ENCODE measurements at places on chromosomes 11 and 22. TPM values are rescaled to one million over a fixed set of nuclear protein-coding genes. Genes with fewer than 3 reads are reported as not detected.
A peak's percentile ranks its signal among the peaks of the same experiment; 100 is the strongest.

The OR2AT4 gene
- total RNA-seq, result not detected

The MUC2 gene
- total RNA-seq, result not detected

The SLC37A2 gene
- 0.16 TPM for total RNA-seq

The CLDN5 gene
- not detected for total RNA-seq

The TRMU gene
- total RNA-seq, result 51.0 TPM

The HEPACAM gene
- total RNA-seq, result not detected

- DNase-seq, result no peak
These were observed 2.9 kb downstream of the C1QTNF5 start for GRCh38 chr11:119337581-119338317.

DNA sequence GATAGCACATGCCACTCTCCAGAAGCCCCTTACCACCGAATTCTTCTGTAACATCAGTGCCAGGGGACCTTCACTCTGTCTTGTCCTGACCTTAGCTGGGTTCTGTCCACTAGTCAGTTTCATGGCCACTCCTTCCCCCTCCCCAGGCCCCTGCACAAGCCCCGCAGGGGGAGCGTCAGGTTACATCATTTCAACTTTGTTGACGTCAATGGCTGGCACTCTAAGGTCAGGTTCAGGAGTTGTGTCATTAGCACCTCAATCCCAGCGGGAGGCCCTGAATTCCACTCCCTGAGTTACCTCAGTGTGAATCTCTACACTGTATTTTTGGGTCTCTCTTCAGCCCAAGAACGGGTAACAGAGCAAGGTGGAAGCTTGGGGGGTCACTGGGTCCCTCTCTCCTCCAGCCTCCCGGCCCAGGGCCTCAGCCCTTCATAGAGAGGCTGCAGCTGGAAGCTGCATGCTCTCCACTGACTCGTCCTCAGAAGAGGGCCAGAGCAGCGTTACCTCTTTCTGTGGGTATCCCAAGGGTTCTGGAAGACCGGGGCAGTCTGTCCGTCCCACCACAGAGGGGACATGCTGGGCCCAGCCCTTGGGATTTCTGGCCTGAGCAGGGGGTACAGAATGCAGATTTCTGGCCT is 10.3 kb downstream of the USH1C start:
- DNase-seq, result no peak

- DNase-seq, result no peak
These were observed 7.5 kb downstream of the GLB1L3 start for GRCh38 chr11:134283461-134284230.

GRCh38 chr11:14582793-14583192 is 60.8 kb upstream of the PDE3B start:
- DNase-seq, result no peak

DNA sequence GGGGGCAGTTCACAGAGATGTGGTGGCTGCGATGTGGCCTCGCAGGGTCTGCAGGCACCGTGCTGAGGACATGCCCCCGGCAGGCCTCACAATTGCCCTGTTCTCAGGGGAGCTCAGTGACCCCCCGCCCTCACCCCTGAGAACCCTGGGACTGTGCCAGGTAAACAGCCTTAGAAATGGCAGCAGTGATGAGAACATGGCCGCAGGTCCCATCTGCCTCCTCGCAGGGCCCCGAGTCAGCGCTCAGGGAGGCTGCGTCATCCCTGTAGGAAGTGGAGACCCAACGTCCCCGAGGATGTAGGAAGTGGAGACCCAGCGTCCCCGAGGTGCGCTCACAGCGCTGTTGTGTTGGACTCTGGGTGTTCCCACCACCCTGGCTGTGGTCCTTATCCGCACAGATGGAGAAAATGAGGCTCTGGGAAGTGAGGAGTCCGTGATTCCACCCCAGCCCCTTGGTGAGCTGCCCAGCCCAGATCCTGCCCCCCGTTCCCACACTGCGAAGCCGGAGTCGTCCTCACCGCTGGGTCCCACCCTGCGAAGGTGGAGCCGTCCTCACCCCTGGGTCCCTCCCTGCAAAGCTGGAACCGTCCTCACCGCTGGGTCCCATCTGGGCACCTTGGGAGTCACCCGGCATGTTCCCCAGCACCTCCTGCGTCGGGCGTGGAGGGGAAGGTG is 1086.8 kb downstream of the BRD1 start:
- DNase-seq, result no peak

DNA sequence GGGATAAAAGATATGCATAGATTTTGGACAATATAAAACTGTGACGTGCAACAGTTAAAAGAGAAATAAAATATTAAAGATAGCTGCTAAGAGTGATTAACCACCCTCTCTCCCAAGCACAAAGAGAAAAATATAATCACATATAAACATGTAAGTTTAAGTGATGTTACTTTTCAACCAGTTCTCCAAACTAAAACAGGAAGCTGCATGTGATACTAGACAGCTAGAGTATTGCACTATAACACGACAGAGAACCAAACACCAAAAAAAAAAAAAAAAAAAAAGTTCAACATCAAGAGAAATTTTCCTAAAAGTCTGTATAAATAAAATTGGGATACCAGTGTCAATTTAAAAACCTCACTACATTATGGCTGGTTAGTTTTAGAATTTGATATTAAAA is 79.1 kb downstream of the PICALM start:
- DNase-seq, result no peak

- no peak for DNase-seq
These were observed 181.2 kb downstream of the WNT11 start for GRCh38 chr11:76025068-76025467.

DNA sequence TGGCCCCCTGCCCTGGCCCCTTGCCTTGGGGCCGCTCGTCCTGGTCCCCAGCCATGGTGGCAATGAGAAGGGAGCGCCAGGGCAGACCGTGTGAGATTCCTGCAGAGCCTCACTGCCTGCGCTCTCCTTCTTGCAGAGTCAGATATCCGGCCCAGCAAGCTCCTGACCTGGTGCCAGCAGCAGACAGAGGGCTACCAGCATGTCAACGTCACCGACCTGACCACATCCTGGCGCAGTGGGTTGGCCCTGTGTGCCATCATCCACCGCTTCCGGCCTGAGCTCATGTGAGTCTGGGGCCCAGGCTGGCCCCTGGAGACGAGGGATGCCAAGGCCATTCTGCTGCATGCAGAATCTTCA is 114.1 kb downstream of the MICAL2 start:
- DNase-seq, result peak; percentile 76

GRCh38 chr11:125412509-125412908 is 83.6 kb downstream of the FEZ1 start:
- DNase-seq, result no peak

- DNase-seq, result peak; percentile 58
These were observed 13.4 kb downstream of the TNKS1BP1 start for GRCh38 chr11:57311109-57311936.

GRCh38 chr22:38694940-38695339 is 5.8 kb downstream of the JOSD1 start:
- no peak for DNase-seq

DNA sequence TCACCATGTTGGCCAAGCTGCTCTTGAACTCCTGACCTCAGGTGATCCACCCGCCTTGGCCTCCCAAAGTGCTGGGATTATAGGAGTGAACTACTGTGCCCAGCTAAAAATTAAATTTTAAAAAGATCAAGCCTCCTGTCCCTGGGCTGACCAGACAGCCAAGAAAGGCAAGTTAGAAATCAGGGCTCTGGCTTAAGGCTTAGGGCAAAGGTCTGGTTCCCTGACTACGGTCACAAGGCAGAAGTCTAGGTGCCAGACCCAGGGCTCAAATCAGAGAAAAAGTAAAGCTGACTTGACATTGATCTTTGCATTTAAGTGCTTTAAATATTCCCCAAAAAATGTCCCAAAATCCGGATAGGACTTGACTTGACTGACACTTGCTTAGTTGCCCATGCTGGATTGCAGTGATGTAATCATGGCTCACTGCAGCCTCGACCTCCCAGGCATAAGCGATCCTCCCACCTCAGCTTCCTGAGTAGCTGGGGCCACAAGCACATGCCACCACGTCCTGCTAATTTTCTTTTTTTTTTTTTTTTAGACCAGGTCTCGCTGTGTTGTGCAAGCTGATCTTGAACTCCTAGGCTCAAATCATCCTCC is 17.3 kb upstream of the CRKL start:
- DNase-seq, result no peak

GRCh38 chr11:133181066-133181465 is 351.2 kb downstream of the OPCML start:
- DNase-seq, result no peak

GRCh38 chr11:64303109-64304031 is 2.0 kb upstream of the ESRRA start:
- DNase-seq, result peak; percentile 5

- no peak for DNase-seq
These were observed 3.9 kb upstream of the MUC15 start for GRCh38 chr11:26575946-26576345.

- no peak for DNase-seq
These were observed 187.2 kb downstream of the MAML2 start for GRCh38 chr11:96155627-96156378.

DNA sequence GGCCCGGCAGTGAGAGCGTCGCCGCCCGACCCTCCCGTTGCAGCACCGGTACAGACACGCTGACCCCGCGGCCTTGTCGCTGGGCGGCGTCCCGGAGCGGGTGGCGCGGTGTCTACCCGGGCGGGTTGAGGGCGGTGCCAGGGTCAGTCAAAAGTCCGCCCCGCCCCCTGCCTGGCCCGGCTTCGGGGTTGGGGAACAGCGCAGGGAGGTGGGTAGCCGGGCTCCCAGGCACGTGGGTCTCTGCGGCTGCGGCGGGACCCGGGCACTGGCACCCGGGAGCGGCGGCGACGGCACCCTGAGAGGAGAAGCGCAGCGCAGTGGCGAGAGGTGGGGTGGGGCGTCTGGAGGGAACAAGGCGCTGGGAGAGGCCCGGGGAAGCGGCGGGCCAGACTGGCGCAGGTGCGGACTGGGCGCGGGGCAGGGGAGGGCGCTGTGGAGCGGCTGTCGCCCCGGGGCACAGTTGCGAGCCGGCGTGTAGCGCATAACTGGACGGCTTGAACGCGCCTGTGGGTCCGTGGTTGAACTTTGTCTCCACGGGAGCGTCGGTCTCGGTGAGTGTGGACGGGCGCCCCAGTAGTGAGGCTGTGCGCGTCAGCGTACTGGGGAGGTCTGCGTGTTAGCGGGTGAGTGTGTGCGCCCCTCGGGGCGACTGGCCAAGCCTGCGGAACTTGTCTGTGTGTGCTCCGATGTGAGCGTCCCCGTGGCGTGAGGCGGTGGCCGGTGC is at the start of gene P2RY2:
Gene P2RY2 (plus strand): TSS at position 176 of the 724 bp plus-strand sequence. CDS start 15,879 bp downstream, outside the sequence.
- no peak for DNase-seq

Data from CD8-positive, alpha-beta T cell (primary cell).